Stimulated activated CD4-positive, alpha-beta T cell treated with anti-CD3 and anti-CD28 coated beads, Interleukin-1b, Interleukin-23, amount 100 ng/mL, for 24 hours (primary cell): ENCODE measurements at places on chromosomes 5 and 9.

DNA sequence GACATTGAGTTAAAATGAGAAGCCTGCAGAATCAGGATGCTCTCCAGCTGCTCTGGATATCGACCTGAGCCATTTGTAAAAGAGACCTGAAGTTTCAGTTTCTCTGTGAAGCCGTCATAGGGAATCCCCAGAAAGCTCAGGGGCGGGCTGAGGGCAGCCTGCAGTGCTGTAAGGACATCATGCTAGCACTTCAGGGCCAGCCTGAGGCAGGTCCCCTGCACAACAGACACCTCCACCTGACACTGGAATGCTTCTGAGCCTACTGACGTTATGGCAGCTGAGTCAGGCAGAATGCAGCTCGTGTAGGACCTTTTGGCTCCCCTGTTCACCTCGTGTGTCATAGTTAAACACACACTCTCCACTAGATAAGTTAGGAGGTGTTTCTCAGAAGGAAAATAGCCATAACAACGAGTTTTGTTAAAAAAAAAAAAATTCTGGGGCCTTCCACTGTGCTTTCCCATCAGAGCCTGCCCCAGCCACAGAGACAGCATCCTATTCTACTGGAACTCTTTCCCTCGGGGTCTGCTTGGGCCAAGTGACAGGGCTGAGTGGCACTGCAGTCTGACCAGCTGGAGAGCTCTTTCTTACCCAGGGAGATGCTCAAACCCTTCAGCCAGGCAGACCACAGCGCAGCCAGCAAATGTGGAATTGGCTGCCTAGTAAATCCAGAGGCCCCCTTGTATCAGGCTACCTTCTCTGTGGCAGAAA lies 354.9 kb downstream of the DIRAS2 start:
- DNase-seq, result no peak

- DNase-seq, result no peak
Measured at GRCh38 chr5:156201788-156202403, 125.1 kb upstream of the SGCD start.

- no peak for DNase-seq
Measured at GRCh38 chr5:64147849-64148441, 17.7 kb upstream of the RNF180 start.

GRCh38 chr9:107127608-107128007 lies 155.5 kb upstream of the RAD23B start:
- DNase-seq, result no peak

DNA sequence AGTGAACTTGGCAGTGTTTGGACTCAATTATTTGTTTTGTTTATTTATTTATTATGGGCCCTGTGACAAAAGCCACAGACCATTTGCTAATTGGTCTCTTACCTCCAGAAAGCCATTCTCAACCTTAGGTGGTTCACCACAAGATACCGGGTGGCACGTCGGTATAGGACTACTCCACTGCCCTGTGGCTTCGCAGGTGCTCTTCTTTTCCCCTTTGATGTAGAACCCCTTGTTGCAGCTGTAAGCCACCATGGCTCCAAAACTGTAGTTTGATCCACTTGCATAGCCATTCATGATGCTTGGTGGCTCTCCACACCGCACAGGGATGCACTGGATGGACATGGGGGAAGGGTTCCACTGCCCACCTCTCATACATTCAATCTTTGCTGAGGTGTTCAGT lies 73.3 kb upstream of the TXNDC8 start:
- no peak for DNase-seq

DNA sequence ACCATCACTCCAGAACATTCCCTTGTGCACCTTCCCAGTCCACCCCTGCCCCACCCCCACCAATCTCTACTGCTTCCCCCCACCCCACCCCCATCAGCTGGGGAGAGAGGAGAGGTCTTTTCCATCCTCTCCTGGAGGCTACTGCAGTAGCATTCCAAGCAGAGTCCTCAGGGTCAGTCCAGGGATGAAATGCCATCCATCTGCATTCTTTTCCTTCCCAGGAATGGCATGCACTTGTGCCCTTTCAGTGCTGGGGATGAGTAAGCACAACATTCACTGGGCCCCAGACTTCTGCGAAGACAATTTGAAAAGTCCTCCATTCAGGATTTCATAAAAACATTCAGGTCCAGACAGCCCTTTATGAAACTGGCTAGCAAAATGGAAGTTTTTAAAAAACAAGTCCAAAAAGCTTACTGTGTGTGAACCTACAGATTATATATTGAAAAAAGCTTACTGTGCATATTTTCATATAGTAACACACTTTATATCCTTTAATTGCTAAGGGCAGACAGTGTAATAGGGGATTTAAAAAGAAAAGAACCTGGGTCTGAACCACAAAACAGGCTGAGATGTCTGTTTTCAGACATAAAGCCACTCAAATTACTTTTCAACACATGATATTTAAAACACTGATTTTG lies 50.0 kb upstream of the GOLPH3 start:
- DNase-seq, result no peak

- DNase-seq, result no peak
Measured at GRCh38 chr5:141848744-141849414, 29.3 kb downstream of the PCDH1 start.

DNA sequence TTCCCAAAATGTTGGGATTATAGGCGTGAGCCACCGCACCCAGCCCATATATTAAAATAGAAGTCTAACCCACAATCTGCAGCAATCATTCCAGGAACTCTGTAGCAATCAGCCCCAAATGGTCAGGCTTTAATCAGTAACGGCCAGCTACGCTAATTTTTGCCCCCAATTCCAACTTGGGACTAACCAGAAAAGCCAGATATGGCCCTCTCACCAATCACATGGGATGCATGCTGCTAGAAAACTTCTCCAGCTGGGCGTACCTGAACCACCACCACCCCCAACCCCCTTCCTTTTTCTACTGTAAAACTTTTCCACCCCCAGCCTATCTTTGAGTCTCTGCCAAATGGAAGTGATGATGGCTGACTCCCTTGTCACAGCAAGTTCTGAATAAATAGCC lies 4.1 kb downstream of the SUSD1 start:
- no peak for DNase-seq

- no peak for DNase-seq
Measured at GRCh38 chr9:71853084-71853483, 57.9 kb downstream of the ABHD17B start.

GRCh38 chr5:160092960-160093707 lies 26.1 kb downstream of the PWWP2A start:
- DNase-seq, result no peak

GRCh38 chr5:5062525-5063302 lies 77.4 kb upstream of the ADAMTS16 start:
- no peak for DNase-seq

GRCh38 chr9:96022445-96023051 lies 147.1 kb downstream of the ERCC6L2 start:
- DNase-seq, result no peak

- DNase-seq, result no peak
Measured at GRCh38 chr5:57420801-57421200, 61.8 kb downstream of the ACTBL2 start.

GRCh38 chr9:105608721-105609598 lies 51.0 kb downstream of the FKTN start:
- no peak for DNase-seq

- DNase-seq, result no peak
Measured at GRCh38 chr9:110443866-110444220, 106.2 kb upstream of the TXNDC8 start.

DNA sequence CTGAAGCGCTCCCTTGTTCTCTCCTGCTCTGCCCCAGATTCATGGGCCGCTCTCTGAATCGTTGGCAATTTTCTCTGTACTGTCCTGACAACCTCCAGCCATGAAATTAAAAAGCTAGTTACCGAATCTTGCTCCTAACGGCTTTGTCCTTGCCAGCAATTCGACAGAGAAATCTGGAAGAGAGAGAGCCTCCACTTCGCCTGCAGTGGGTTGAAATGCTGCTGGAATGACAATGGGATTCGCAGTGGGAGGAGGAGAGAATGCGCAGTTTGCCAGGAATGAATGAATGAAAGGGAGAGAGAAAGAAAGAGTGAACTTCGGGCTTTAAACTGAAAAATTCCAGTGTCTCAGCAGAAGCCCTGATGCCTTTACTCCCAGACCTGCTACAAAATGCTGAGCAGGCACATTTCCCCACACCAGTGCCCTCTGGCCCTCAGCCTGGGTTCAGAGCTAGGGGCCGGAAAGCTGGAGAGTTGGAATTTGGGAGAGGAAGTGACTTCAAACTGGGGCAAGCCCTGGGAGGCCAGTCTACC lies 11.5 kb upstream of the BOD1 start:
- no peak for DNase-seq

DNA sequence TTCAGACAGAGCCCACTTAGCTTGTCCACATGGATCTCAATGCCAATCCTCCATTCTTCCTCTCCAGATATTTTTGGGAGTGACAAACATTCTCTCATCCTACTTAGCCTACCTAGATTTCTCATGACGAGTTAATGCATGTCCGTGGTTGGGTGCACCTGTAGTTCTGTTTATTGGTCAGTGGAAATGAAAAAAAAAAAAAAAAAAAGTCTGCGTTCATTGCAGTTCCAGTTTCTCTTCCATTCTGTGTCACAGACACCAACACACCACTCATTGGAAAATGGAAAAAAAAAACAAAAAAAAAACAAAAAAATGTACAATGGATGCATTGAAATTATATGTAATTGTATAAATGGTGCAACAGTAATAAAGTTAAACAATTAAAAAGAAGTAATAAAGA lies 59.0 kb downstream of the BASP1 start:
- no peak for DNase-seq

- DNase-seq, result no peak
Measured at GRCh38 chr9:136093346-136093986, 1.6 kb downstream of the NACC2 start.

GRCh38 chr9:135793221-135794056 lies 91.5 kb downstream of the KCNT1 start:
- no peak for DNase-seq

DNA sequence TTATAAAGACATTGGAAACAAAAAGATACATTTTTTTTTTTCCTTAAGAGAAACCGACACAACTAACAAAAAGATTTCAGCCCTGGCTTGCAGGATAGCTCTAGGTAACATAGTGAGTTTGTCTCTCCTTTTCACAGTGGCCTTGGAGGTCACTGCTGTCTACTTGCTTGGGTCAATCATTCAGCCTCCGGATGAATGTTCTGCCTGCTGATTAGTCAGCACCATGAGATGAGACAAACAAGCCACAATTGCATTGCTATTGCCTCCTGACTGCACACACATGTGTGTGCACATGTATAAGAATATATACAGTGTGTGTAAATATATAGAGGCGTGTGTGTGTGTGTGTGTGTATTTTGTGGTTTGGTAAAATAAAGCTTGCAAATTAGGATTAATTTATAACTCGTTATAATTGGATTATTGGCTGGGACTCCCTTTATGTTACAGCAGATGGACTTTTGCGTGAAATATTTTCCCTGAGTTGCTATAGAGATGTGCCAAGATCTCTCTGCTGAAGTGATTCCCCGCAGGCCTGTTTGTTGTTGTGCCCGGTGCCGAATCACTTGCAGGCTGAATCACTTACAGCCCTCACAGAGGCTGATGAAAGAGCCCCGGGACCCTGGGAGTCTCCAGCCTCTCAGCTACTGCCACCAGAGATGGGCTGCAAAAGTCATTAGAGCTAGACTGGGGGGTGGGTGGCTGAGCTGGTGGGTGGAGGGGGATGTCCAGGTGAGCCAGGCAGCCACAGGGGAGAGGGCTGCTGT lies 161.2 kb downstream of the FGF18 start:
- no peak for DNase-seq

DNA sequence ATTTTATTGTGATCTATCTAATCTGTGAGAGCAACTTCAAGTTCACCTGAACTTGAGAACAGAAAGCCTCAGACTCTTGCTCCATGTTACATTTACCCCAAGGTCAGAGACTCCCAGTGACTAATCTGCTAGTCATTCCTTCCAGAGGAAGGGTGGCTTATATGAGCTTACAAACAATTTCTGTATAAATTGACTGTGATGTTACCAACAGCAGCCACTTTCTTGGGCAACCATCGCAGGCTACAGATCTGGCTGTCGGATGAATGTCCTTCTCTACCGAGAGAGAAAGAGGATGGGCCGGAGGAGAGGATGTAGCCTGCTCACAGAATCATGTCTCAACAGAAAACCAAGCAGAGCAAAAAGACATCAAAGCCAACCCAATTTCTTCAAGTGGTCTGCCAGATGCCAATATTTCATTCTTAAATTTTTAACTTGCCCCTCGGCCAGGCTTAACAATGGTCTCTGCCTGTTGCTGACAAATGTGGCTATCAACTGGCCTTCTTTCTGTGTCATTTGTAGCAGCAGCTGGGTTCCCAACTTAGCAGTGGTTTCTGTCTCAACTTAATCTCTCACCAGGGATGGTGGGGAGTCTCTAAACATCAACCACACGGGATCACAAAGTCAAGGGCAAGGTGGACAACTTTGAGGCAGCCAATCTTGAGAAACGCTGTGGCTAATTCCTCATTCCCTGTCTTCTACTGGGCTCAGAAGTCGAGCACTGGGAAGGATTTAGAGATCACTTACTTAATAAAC lies 81.3 kb downstream of the RAPGEF1 start:
- no peak for DNase-seq

GRCh38 chr5:57406641-57407040 lies 76.0 kb downstream of the ACTBL2 start:
- no peak for DNase-seq

- no peak for DNase-seq
Measured at GRCh38 chr9:76996700-76997099, 22.8 kb upstream of the FOXB2 start.

DNA sequence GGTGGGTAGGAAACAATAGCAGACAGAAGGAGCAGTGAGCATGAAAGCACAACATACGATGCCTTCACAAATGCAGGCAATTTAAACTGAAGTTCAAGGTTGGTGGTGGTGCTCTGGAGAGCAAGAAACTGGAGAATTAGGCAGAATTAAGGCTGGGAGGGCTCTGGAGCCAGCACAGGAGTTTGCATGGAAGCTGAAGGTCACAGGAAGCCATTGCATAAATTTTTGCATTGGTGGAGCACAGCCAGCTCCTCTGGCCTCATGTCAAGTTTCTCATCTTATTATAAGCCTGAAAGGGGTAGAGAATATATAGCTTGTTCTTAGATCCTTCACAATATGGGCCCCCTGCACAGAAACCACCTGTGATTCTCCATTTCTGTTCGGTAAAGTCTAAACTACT lies 207.4 kb downstream of the PAPPA start:
- DNase-seq, result no peak

GRCh38 chr9:88072831-88073375 lies 65.4 kb downstream of the SPATA31C2 start:
- no peak for DNase-seq
